ENCODE measurements at places on chromosomes 4 and X.

DNA sequence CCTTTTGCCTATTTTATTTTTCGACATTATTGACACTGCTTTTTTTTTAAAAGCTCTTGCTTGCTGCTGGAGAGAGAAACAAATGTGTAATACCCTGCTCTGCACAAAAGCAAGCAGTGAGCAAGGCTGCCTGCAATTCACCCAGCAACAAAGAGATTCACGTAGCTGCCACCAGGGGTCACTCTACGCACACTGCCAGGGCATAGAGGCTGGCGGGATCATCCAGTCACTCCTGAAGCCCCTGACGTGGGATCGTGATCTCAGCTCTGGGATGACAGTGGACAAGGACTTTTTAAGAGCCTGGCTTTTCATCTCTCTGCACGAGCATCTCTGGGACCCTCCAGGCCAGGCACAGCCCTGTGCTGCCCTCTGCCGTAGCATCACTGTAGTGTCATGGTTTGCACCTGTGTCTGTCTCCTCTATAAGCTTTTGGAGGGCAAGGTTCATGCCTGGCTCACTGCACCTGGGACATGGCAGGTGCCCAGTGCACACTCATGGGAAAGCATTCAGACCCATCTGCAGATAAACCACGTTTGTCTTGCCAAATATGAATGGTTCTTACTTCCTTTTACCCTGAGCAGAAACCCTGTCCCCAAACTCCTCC lies 19.8 kb downstream of the C4orf50 start:
- peak; percentile 12 for DNase-seq

DNA sequence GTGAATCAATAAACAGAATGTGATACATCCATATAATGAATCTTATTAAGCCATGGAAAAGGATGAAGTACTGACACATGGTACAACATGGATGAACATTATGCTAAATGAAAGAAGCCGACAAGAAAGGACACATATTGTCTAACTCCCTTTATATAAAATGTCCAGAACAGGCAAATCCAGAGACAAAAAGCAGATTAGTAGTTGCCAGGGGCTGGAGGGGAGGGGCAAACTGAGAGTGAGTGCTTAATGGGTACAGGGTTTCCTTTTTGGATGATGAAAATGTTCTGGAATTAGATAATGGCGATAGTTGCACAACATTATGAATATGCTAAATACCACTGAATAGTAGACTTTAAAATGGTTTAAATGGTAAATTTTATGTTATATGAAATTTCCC lies 17.4 kb downstream of the ADGRG4 start:
- no peak for DNase-seq

GRCh38 chr4:117664706-117665444 lies 369.4 kb upstream of the NDST3 start:
- no peak for DNase-seq

GRCh38 chr4:11106759-11107158 lies 321.9 kb downstream of the HS3ST1 start:
- DNase-seq: no peak

DNA sequence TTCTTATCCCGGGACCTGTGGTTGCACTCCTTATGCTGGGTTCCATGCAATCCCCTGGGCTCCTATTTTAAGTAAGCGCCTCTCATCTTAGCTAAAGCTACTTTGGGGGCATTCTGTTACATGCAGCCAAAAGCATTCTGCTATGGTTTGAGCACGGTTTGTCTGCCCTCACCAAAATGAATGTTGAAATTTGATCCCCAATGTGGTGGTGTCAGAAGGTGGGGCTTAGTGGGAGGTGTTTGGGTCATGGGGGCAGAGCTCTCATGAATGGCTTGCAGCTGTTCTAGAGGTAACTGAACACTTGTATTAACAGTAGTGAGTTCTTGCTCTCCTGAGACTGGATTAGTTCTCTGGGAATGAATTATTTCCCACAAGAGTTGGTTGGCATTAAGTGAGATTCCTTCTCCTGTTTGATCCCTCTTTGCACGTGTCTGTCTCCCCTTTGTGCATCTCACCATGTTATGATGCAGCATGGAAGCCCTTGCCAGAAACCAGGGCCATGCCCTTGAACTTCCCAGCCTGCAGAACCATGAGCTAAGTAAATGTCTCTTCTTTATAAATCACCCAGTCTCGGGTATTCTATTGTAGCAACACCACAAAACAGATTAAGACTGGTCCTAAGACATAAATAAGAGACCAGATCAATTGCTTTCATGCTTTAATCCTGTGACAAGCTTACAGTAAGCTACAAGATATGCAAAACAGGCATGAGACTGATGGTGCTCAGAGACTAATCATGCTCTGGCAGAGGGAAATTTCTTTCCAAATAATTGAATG lies 141.8 kb downstream of the TSPAN5 start:
- DNase-seq: no peak

Data from stimulated activated CD8-positive, alpha-beta memory T cell treated with anti-CD3 and anti-CD28 coated beads, Interleukin-4, amount 100 ng/mL, for 24 hours (primary cell).